ENCODE measurements at places on chromosomes 3 and 15.

DNA sequence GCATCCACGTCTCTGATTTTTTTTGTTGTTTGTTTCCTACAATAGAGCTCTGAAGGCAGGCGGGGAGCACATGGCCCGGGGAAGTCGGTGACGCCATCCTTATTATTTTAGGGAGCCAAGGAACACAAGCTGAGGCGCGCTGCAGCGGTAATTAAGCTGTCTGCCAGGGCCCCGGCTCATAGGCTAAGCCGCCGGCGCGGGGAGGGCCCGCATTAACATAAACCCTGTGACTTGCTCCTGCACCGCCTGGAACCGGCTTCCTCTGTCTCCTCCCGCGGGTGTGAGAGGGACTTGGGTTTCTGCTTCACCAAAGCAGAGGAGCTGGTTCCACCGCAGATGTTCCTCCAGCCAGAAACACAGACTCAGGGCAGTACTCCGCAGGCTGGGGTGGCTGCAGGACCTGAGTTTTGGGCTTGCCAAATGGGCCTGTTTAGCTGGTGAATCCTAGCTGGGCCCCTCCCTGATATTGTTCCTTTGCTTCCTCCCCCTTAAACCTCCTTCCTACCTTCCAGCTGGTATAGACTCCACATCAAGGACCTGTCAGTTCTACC lies 25.3 kb downstream of the ANP32A start:
- peak; percentile 33 for DNase-seq

- no peak for DNase-seq
These were observed 73.4 kb upstream of the ANKRD34C start for GRCh38 chr15:79209116-79209515.

DNA sequence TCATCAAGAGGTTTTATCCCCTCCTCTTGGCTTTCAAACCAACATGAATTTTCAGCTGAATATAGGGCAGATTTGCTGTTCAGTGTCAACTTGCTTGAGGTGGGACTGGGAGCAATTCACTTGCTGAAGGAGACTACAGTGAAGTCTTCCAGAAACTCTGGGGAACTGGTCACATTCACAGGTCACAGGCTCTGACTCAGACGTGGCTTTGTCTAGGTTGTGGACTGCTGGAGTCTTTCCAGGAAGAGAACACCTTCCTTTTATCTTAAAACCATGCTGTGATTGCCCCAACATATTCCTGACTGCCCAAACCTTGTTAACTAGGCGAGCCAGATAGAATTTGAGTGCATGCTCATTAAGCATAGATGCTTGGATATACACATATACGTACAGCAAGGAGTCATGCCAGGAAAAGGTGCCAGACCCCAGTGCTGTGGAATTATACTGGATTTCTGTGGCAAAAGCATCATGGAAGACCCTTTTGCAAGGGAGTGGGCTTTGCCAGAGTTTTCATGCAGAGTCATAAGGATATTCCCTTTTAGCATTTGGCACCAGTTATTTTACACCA lies 399.1 kb upstream of the TBL1XR1 start:
- no peak for DNase-seq

- DNase-seq: no peak
These were observed 379.0 kb downstream of the GBE1 start for GRCh38 chr3:81382470-81382869.

DNA sequence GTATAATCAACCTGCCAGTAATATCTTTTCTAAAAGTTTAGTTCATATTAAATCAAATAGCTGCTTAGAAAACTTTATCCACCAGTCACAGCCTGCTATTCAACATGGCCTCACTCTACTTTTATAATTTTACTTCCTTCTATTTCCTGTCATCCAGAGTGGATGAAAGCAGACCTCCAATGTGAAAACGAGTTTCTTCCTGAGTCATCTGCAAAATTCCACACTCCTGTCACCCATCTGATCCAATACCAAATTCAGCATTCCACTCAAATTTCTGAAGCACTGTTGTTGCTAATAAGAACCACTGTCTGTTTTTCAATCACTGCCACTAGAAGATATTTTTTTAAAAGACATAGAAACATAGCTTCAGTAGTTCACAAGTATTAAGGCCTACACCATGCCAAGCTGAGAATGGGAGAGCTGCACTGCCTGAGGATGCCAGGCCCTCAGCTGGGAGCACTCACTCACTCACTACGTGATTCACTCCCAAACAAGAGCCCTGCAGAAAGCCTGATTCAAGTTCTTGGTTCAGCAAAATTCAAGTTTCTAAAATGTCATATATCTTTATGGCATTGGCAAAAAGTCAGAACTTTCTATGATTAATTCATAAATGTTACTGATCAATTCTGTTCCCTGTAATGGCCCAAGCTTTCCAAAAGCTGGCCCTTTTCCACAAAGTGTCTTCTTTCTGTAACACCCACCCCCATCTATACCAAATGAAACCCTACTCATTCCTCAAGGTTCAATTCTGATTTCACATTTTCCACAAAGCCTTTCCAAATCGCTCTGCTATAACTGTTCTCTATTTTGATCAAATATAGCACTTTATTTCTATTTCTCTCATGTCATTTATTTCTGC lies 82.9 kb downstream of the FSIP1 start:
- no peak for DNase-seq

DNA sequence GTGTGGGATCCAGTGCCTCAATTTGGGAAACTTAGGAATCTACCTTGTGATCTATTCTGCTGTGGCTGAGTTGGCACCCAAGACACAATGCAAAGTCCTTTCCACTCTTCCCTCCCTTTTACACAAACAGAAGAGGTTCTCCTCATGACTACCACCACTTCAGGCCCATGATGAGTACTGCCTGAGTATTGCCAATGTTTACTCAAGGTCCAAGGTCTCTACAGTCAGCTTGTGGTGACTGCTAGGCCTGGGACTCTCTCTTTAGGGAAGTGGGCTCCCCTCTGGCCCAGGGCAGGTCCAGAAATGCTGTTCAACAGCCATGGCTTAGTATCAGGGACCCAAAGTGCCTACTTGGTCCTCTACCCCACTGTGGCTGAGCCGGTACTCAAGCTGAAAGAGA lies 56.8 kb upstream of the PEX5L start:
- no peak for DNase-seq

GRCh38 chr15:36359286-36359685 lies 220.1 kb upstream of the CDIN1 start:
- DNase-seq: no peak

- DNase-seq: no peak
These were observed 686.9 kb upstream of the GBE1 start for GRCh38 chr3:82448320-82448719.

GRCh38 chr3:52041118-52041731 lies 15.1 kb downstream of the DUSP7 start:
- DNase-seq: no peak

DNA sequence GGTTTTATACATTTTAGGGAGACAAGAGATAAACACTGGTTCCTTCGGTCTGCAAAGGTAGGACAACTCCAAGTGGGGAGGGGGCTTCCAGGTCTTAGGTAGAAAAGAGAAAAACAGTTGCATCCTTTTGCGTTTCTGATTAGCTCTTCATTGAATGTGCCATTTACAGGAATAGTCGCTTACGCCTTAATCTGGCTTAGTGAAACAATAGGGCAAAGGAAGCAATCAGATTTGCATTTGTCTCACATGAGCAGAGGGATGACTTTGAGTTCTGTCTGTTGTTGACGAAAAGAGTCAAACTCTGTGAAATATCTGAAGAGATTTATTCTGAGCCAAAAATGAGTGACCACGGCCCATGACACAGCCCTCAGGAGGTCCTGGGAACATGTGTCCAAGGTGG lies 166.0 kb upstream of the ATP10A start:
- no peak for DNase-seq

DNA sequence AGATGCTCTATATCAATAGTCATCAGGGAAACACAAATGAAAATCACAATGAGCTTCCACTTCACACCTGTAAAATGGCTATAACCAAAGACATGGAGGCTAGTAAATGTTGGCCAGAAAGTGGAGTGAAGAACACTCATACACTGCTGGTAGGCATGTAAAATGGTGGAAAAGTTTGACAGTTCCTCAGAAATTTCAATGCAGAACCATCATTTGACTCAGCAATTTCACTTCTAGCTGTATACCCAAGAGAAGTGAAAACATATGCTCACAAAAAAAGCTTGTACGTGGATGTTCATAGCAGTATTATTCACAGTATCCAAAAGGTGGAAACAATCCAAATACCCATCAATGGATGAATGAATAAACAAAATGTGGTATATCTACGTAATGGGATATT lies 19.2 kb upstream of the TOP2B start:
- no peak for DNase-seq

GRCh38 chr3:81929697-81930096 lies 168.3 kb upstream of the GBE1 start:
- DNase-seq: no peak
